ENCODE measurements at places on chromosomes 4 and X. TPM values are rescaled to one million over a fixed set of nuclear protein-coding genes. Genes with fewer than 3 reads are reported as not detected.

Gene ADGRG2
- 12.8 TPM for total RNA-seq

Gene AMBN
- total RNA-seq, result not detected

Gene FMR1NB
- total RNA-seq, result not detected

Gene DRD5
- 1.4 TPM for total RNA-seq

Gene POLR2B
- 149 TPM for total RNA-seq

Gene RPL39
- 2,126 TPM for total RNA-seq

Gene MAGEB2
- total RNA-seq, result not detected

Gene KLHL2
- 25.5 TPM for total RNA-seq
